ENCODE measurements at places on chromosomes 5 and 9. TPM values are rescaled to one million over a fixed set of nuclear protein-coding genes. Genes with fewer than 3 reads are reported as not detected.

LCN15 gene
- not detected for total RNA-seq

- DNase-seq = no peak
Measured at GRCh38 chr5:181042036-181042713, 2.1 kb downstream of the BTNL9 start.

GRCh38 chr5:55923865-55924500, 70.8 kb downstream of the IL6ST start:
- DNase-seq = no peak

GRCh38 chr9:24118190-24118589, 292.1 kb upstream of the ELAVL2 start:
- no peak for DNase-seq

CDC42SE2 gene
- total RNA-seq = 25.1 TPM

GRCh38 chr5:131758520-131758900, 38.3 kb downstream of the FNIP1 start:
- peak; percentile 68 for DNase-seq

- DNase-seq = no peak
Measured at GRCh38 chr9:112743216-112743836, 7.2 kb upstream of the SNX30 start.

GRCh38 chr5:138660051-138660572, 84.9 kb upstream of the HSPA9 start:
- DNase-seq = no peak

- peak; percentile 33 for DNase-seq
Measured at GRCh38 chr9:95511952-95512708, 4.6 kb downstream of the PTCH1 start.

DNA sequence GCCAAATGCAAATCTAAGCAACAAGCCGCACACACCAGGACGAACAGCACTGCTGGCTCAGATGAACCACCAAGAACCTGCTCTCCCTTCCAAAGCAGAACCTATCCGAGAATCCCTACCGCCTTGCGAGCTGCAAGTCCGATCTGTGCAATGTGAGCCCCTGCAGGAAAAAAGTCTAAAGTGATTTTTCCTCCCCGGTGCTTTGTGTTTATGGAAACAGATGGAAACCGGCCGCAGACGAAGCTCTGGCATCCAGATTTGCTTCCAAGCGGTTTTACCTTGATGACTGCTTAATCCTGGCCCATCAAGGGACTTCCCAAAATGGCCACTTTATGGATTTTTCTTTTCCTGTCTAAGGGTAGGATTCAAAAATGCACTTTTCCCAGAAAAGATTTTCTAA, 112.5 kb downstream of the VAV2 start:
- no peak for DNase-seq

LRRC14B gene
- not detected for total RNA-seq

IL6ST gene
- total RNA-seq = 281 TPM

- no peak for DNase-seq
Measured at GRCh38 chr9:87306006-87306405, 191.7 kb upstream of the DAPK1 start.

GRCh38 chr5:138631096-138631928, 56.1 kb upstream of the HSPA9 start:
- DNase-seq = no peak

DNA sequence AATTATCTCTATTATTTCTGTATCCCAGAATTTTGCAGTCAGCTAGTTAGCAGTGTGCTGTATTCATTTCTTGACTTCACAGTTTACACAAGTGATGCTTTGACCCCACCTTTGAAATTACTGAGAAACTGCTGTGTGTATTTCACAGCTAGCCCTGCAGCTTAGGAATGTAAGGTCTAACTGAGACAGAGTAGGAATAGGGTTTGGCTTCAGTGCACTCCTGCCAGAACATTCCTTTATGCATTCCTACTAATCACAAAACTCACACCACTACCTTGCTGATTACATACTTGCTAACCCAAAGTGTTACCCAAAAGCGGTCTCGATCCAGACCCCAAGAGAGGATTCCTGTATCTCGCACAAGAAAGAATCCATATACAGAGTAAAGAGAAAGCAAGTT, 551.8 kb downstream of the CDH9 start:
- no peak for DNase-seq

SLC46A2 gene
- total RNA-seq = not detected

DNA sequence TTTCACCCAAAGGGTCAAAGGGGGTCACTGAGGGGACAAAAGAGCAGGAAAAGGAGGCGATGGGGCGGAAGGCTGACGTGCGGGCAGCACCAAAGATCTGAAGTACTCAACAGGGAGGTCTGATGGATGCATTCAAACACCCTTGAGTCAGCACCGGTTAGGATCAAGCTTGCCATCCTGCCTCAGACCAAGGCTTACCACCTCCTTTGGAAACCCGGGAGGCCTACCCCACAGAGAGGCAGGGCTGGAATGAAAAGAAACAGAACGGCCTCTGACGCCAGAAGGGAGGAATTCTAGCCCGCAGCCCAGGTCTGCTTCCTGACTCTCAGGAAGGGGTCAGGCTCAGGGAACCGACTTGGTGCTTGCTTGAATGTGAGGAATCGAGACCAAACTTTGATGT, 125.6 kb downstream of the PAPPA start:
- DNase-seq = peak; percentile 23

PAEP gene
- not detected for total RNA-seq

Measured in fibroblast of villous mesenchyme (primary cell).